HL-60 (cell line): ENCODE measurements at places on chromosomes 11 and 22.
A peak's percentile ranks its signal among the peaks of the same experiment; 100 is the strongest.

DNA sequence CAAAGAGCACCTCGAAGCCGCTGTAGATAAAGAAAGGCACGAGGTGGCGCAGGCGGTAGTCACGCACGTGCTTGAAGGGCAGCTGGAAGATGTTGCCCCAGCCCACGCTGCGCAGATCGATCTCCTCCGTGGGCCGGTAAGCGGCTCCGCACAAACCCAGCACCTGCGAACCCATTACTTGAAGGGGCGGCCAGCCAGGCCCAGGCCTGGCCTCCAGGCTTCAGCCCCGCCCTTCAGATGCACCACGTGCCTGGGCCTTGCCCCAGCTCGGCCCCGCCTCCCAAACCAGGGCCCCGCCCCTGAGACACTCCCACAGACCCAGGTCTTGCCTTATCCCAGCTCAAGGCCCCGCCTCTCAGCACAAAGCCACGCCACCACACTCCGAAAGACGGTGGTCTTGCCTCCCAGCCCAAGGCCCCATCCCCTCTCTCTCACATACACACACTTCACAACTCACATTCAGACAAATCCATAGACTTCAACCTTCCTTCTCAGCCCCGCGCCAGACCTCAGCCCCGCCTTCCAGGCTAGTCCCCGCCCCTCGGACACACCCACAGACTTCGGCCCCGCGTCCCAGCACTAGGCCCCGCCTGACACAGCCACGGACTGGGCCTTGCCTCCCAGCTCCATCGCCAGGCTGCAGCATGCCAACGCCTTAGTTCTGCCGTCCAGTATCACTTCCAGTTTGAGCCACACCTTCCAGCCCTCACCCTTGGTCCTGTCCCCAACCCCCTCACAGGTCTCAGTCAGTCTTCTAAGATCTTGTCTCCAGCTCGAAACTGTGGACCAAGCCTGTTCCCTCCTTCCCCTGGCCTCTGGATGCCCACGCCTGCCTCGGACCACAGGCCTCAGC lies 7.0 kb downstream of the UNC93B1 start:
- peak; percentile 90 for DNase-seq

DNA sequence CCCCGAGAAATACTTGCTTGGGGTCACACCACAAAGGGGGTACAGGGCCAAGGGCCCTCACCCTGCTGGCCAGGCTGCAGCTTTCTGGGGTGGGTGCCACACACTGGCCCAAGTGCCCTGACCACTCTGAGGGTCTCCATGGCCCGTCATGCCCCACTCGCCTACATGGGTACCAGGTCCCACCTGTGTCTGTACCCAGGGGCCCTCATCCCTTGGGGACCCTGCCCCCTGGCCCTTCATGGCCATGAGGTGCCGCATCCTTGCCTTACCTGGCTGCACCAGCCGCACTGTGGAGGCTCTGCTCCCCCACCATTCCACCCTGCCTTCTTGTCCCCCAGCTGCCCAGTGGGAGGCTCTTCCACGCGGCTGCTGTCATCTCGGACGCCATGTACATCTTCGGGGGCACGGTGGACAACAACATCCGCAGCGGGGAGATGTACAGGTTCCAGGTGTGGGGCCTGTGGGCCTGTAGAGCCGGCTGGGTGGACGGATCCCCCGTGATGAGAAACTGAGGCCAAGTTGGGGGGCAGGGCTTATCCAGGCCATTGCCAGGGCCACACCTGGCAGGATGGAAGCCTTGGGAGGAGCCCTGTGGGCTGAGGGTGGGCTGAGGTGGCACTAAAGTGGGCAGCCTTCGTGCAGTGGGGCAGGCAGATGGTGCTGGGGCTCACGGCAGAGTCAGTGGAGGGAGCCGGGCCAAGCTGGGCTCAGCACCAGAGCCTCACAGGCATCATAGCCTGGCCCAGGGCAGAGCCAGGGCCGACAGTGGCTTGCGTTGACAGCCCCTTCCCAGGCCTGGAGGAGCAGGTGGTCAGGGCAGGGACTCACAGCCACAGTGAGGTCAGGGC lies 9.2 kb downstream of the THAP7 start:
- no peak for DNase-seq

DNA sequence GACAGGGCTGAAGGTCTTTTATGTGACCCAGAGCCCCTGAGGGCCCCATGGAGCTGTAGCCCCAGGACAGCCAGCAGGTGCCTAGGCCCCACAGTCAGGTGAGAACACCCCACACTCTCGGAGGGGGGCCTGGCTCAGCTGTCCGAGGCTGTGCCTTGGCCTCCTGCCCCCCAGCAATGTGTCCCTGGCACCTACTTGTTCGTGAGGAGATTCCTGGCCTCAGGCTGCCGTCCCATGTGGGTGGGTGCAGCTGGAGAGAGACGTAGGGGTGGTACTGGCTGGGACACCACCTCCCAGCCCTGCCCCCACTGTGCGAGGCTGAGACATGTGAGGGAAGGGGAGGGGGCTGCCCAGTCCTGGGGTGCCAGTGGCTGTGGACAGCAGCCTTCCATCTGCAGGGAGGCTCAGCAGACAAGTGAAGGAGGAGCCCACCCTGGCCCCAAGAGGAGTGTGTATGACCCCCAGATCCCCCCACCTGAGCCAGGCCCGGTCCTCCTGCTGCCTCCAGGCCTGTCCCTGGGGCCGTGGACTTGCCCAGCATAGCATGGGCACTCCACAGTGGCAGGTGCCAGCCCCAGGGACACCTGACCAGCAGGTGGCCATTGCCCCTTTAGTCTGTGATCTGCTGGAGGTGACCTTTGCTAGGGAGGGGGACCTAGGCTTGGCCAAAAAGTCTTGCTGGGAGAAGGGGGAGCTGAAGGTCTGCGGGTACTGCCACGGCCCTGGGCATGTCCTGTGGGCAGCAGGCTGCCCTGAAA lies 17.0 kb downstream of the IL17REL start:
- no peak for DNase-seq

- no peak for DNase-seq
These were observed 4.8 kb downstream of the CLCF1 start for GRCh38 chr11:67368621-67369020.

- DNase-seq, result no peak
These were observed 12.7 kb upstream of the CYP2R1 start for GRCh38 chr11:14904745-14905103.
